ENCODE measurements at places on chromosomes 5 and 9. TPM values are rescaled to one million over a fixed set of nuclear protein-coding genes. Genes with fewer than 3 reads are reported as not detected.

GRCh38 chr9:114825126-114825795 is 19.4 kb upstream of the TNFSF15 start:
- no peak for ATAC-seq

- no peak for ATAC-seq
Observed at GRCh38 chr9:70470050-70471015, 55.9 kb upstream of the KLF9 start.

DNA sequence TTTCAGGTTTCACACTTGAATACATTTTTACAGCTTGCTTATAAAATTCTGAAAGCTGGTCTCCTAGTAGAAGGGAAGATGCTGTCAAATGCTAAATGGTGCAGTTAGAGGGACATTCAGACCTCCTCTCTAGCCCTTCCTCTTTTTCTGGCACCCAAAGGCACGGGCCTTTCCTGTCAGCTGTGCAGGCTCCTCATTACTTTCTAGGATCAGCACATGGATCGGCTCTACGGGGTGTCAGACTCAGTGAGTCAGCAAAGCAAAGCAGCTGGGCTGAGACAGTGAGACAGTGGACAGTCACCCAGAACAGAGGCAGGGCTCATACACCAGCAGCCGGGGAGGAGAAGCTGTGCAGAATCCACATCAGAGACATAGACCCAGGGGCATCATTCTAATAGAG is 80.0 kb upstream of the TNC start:
- peak; percentile 84 for ATAC-seq

DNA sequence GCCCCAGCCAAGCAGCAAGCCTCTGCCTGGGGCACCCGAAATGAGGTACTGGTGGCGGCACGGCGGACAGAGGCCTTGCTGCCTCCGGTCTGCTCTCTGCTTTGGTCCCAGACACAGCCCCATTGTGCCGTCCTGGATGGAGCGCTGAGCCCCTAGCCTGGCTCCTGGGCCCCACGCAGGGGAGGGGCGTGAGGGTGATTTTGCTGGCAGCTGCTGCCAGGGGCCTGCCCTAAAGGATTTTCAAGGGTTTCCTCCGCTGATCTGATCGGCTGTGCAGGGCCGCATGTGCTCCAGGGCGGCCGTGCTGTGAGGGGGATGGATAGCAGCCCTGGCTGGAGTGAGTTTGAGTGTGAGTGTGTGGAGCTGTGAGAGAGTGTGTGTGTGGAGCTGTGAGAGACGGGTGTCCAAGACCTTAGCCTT is 1.3 kb downstream of the GPSM1 start:
- ATAC-seq = no peak

DNA sequence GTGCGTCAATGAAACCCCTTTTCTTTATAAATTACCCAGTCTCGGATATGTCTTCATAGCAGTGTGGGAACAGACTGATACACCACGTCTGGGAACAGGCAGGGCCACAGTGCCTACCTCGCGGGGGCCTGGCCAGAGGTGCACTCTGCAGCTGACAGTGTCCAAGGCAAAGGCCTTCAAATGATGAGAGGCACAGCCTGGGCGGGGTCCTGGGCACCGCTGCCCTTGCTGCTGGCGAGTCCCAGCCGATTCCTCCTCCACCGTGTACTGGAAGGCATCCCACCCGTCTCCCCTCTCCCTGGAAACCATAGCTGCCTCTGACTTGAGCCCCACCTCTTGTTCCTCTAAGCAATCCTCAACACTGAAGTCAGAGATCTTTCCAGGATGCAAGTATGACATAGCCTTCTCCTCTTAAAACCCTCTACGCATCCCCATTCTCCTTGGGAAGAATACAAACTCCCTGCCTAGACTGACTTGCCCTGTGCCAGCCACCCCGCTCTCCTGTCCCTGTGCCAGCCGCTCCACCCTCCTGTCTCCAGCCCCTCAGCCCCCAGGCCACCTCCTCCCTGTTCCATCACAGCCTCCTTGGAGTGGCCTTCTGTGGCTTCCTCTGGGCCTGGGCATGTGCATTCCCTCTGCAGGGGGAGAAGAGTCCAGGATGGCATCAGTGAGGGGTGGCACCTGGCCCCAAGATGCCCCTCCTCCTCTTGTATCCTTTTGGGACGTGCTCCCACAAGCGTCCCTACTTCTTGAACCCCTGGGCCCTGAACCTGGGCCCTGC is 8.1 kb upstream of the COL5A1 start:
- ATAC-seq = no peak

ACOT12 gene
- not detected for total RNA-seq

DNA sequence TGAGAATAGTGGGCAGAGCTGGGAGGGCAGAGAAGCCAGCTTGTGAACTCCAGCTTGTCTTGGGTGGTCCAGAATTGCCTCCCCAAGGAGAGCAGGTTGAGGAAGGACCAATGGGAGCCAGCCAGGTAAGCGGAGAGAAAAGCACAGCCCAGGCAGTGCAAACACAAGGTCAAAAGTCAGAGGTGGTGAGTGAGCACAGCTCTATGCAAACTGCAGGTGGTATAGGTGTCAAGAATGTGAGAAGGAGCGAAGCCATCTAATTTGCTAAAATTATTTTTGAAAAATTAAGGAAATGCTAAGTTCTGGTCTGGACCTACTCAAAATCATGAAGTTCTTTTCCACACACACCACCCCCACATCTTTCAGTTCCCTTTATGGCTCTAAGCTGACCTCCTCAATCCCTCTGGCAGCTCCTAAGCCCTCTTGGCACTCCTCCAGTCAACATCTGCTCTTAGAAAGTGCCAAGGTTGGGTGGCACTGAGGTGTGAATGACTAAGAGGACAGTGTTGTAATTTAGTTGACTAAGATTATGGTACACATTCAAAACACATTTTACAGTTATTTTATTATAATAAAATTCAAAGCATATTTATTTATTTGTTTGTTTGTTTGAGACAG is 6.6 kb upstream of the OTULINL start:
- ATAC-seq = peak; percentile 67

- no peak for ATAC-seq
Observed at GRCh38 chr5:127858116-127858784, 155.1 kb downstream of the CCDC192 start.

BTNL9 gene
- total RNA-seq = 2.5 TPM

- ATAC-seq = no peak
Observed at GRCh38 chr9:100674419-100675122, 96.7 kb downstream of the CAVIN4 start.

DNA sequence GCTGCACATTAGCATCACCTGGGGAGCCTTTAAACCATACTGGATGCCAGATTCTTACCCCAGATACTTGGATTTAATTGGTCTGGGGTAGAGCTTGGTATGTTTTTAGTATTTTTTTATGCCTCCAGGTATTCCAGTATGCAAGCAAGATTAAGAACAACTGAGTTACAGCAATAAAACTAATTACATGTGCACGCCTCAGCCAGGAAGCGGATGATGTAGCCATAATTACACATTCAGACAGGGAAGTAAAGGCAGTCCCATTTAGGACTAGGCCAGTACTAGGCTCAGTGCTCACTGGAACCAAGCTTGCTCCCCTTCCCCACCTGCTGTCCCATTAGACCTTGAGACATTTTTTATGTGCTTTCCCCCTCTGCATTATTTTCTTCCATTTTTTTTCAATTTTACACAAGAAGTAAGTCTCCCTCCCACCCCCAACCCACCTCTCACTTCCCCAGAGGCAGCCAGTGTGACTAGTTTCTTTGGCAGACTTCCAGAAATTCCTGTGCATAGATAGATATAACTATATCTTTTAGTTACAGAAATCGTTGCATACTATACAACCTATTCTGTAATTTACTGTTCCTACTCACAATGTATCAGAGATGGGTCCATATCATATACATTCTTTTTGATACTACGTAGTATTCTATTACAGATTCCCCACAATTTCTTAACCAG is 7.1 kb upstream of the GNAQ start:
- no peak for ATAC-seq

- ATAC-seq = no peak
Observed at GRCh38 chr5:74164725-74165235, 475.7 kb downstream of the ENC1 start.

- no peak for ATAC-seq
Observed at GRCh38 chr5:55620009-55620765, 85.4 kb upstream of the PLPP1 start.

DNA sequence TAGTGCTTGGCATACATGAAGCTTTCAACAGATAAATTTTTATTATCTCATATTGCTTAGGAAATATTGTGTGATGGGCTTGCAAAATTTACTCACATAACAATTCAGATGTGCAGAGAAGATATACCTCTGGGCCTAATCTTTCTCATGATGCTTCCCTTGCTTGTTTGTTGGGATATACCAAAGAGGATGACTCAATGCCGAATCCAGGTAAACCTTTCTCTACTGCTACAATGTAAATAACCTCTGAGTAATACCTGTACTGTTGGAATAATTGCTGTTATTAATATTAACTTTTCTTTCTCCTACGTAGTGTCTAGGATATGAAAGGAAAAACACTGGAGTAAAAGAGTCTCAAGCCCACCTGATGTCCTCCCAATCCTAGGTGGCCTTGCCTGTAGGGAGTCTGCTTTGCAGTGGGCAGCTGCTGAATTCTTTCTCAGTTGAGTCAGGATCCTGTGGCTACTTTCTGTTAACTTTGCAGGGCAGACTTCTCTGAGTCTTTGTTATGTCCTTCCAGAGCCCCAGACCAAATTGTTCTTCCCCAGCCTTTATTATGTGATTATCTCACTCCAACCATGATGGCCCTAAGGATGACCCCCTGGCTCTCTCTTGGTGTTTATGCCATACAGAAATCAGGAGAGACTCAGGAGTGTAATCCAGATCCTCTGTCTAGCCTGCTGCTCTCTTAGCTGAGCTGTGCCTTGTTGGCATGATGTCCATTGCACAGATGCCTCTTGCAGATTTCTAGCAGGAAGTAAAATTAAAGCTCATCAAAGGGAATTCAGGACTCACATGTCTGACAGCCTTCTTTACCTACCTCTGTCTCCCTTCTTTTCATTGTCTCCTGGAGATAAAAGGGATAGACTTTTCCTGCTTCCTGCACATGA is 208.1 kb downstream of the SNX18 start:
- ATAC-seq = peak; percentile 29

DNA sequence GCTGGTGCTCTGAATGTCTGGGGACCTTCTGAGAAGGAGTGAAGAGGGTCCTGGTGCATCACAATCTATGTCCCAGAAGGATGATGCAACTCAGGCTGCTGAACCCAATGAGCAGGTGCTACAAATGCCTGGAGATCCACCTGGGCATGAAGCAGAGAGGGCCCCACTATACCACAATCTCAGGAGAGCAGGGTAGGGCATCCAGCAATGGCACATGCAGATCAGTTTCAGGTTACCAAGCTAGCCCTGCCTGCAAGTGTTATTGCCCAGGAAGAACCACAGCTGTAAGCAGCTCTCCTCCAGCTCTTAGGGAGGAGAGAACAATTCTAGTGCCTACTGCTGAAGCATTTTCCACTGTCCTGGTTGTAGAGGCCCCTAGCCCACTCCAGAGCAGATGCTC is 389.2 kb upstream of the TNC start:
- ATAC-seq = no peak

NR2F1-AS1 gene
- 0.84 TPM for total RNA-seq

DNA sequence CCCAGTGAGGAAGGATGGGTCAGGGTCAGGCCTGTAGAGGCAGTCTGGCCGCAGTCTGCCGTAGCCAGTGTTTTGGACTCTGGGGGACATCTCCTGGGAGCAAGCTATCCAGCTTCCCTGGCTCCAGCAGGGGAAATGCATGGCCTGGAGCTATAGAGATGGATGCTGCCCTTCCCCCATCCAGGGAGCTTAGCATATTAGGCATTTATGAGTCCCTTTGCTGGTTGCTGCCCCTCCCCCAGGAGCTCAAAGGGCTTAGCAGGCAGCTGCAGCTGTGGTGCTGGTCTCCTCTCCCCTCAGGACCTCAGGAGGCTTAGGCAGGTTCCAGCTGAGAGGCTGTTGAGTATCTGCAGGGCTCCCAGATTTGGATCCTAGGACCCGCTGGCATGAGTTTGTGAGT is 1158.7 kb downstream of the DTWD2 start:
- no peak for ATAC-seq

DNA sequence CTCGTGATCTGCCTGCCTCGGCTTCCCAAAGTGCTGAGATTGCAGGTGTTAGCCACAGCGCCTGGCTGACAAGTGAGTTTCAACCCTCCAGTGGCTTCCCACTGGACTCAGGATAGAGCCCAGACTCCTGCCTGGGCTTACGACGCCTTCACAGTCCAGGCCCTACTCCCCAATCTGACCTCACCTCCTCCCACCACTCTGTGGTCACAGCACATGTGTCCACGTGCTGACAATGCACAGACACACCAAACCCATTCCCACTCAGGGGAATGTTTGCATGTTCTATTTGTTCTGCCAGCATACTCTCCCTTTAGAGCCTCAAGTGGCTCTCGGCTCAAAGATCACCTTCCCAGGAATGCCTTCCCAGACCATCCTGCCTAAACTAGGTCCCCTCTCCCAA is 31.1 kb upstream of the TRIM14 start:
- no peak for ATAC-seq

BNC2 gene
- total RNA-seq = 3.7 TPM

- ATAC-seq = peak; percentile 72
Observed at GRCh38 chr9:100714372-100715099, 136.7 kb downstream of the CAVIN4 start.

GRCh38 chr5:52963636-52964035 is 25.5 kb upstream of the ITGA2 start:
- no peak for ATAC-seq

DNA sequence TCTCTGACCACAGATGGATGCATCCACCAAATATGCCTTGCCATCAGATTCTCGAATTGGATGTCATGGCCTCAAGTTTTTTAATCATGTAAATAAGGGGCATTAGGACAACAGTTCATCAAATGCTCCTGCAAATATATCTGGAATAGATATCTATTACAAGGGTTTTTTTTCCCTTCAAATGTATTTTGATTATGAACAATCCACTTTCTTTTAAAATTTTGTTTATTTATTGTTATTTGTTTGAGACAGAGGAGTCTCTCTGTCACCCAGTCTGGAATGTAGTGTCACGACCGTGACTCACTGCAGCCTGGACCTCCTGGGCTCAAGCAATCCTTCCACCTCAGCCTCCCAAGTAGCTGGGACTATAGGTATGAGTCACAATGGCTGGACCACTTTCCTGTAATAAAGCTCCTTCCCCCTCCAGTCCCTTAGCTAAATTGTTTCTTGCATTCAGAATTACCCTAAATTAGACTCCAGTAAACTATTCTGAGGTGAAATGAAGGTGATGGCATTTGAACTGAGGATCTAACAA is 1412.1 kb downstream of the EFNA5 start:
- no peak for ATAC-seq

DNA sequence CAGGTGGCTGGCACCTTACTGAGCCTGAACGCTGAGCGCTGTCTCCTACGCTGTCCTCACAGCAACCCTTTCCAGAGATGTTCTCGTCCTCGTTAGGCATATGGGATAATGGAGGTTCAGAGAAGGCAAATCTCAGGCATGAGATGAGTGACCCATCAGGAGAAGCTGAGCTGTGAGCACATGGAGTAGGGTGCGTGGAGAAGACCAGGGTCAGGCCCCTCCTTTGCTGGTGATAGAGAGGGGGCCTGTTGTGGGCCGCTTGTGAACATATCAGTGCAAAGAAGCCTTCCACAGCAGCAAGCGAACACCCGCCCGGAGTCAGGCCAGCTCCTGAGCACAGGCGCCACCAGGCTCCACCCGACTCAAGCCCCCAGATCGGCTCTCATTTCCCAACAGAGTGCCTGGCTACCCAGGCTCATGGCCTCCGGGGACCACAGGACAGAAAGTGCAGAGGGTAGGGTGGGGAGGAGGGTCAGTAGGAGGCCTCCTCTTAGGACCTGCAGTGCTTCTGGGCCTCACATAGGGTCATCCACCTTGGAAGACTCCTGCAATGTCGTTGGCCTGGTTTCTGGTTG is 15.0 kb upstream of the TIFAB start:
- ATAC-seq = no peak

All from esophagus mucosa (tissue), 1 donor.